Activated naive CD8-positive, alpha-beta T cell treated with anti-CD3 and anti-CD28 coated beads, Interleukin-2, amount 50 U/mL, for 16 hours (primary cell): ENCODE measurements at places on chromosomes 12 and 14.

- no peak for DNase-seq
Observed at GRCh38 chr14:96204151-96205058, at the start of gene BDKRB2. Gene BDKRB2 (plus strand): TSS chr14:96204839. CDS start chr14:96237108, 32,269 bp downstream.

DNA sequence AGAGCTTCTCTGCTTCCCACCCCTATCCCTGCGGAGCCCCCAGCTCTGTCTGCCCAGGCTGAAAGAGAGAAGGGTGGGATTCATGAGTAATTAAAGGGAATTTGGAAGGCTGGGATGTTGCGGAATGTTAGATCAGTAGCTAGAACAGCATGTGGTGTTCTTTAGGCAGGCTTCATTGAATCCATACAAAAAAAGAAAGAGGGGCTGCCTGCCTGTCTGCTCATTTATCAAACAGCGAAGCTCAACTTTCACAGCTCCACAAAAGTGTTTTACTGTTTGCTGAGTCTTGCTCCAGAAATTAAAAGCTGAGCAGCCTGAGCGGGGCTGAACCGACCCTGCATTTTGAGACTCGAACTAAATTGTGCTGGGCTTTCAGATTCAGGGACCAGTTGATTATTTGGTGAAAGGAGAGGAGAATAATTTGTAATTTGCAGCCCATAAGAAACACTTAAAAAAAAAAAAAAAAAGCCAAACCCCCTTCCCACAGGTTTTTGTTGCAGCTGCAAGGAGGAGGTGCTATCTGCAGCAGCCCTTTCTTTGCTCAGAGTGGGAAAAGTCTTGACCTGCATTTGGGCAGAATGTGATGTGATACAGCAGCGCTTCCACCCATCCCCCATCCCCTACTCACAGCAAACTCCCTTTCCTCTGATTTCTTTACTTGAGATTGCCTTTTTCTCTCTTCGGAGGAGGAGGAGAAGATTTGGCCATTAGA, 89.7 kb downstream of the RFX4 start:
- DNase-seq: no peak

DNA sequence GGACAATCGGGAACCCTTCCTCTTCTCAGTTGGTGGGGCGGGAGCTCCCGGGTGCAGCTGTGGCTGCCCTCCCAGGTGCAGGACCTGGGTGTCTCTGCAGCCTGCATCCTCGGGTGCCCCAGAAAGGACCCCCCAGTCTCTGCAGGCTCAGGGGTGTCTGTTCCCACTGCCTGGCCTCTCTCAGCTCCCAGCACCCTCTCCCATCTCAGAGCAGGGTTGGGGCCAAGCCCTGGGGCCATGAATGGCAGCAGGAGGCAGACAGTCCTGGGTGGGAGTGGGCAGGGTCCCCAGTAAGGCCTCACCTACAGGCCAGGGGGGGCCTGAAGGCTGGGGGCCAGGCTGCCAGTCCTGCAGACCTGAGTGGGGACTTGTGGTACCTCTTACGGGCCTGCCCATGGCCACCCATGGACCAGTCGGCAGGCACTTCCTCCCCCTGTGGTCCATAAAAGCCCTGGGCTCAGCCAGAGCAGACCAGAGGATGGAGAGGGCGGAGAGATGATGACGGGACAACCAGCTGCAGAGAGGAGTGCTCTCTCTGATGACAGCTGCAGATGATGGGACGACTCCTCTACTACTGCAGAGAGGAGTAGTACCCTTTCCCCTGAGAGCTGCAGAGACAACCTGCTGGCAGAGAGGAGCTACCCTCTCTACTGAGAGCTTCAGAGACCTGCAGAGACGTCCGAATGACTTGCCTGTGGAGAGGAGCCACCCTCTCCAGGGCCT, 26.6 kb downstream of the TCHP start:
- no peak for DNase-seq

DNA sequence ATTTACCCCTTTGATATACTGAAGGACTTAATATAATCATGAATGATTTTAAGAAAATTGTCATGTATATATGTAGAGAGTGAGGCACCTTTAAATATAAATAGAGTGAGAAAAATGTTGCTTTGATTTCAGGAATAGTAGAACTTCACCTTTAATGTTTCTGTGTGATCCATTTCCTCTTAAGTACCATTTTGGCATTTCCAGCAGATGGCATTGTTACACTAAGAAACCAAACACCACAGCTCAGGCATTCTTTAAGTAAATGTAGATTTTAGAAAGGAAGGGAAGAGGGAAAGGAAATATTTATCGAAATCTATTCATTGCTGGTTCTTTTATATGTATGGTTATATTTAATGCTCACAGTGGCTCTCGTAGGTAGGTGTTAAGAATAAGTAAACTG, 556.7 kb upstream of the FBXO33 start:
- no peak for DNase-seq

GRCh38 chr14:105206873-105207272, 25.8 kb upstream of the NUDT14 start:
- no peak for DNase-seq

- DNase-seq: no peak
Observed at GRCh38 chr12:8065991-8066594, at the start of gene C3AR1. Gene C3AR1 (minus strand): TSS chr12:8066359. CDS start chr12:8060185, 6,174 bp downstream.

- no peak for DNase-seq
Observed at GRCh38 chr12:123101526-123101925, 49.4 kb downstream of the PITPNM2 start.

- no peak for DNase-seq
Observed at GRCh38 chr12:66852091-66852490, 173.2 kb upstream of the GRIP1 start.

DNA sequence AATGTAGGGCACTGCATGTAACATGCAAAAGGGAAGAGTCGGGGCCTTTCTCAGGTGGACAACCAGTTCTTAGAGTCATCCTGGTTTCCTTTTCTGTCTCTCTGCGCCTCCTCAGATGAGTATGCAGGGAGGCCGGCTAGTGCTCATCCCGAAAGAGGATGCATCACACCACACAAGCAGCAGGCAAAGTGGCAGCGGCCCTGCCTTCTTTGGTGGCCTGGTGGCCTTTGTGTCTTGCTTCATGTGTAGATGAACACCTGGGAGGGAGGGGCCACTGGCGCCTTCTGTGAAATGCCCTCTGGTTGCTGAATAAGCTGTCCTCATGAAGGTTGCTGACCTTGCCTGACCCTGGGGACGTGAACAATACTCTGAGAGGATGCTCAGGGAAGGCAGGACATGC, 18.0 kb downstream of the SLC24A4 start:
- no peak for DNase-seq

DNA sequence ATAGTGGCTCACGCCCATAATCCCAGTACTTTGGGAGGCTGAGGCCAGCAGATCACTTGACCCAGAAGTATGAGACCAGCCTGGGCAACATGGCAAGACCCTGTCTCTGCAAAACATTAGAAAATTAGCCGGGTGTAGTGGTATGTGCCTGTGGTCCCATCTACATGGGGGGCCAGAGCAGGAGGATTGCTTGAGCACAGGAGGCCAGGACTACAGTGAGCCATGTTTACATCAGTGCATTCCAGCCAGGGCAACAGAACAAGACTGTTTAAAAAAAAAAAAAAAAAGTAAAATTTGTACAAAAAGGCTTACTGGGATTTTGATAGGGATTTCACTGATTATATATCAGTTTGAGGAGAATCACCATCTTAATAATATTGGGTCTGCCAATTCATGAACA, 7.8 kb downstream of the HCFC2 start:
- no peak for DNase-seq
